Right lobe of liver (tissue), 6 donors: ENCODE measurements at places on chromosomes 12 and 14.

DNA sequence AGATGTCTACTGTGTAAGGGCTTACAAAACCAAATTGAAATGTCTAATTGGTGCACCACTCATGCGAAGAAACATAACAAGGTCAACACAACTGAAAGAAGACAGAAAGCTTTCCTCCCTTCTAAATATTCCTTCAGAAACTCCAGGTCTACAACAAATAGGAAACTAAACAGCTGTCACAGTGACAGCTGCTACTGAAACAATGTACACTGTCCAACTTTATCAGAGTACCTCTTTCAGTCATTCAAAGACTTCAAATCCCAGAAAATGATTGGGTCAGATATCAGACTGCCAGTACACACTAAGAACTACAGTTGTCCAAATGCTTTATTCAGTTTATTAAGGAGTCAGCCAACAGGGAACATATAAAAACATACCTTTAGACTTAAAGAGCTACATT lies 35.2 kb downstream of the CEP128 start:
- no peak for DNase-seq

GRCh38 chr12:6262623-6263022 lies 47.9 kb upstream of the PLEKHG6 start:
- DNase-seq = no peak

DNA sequence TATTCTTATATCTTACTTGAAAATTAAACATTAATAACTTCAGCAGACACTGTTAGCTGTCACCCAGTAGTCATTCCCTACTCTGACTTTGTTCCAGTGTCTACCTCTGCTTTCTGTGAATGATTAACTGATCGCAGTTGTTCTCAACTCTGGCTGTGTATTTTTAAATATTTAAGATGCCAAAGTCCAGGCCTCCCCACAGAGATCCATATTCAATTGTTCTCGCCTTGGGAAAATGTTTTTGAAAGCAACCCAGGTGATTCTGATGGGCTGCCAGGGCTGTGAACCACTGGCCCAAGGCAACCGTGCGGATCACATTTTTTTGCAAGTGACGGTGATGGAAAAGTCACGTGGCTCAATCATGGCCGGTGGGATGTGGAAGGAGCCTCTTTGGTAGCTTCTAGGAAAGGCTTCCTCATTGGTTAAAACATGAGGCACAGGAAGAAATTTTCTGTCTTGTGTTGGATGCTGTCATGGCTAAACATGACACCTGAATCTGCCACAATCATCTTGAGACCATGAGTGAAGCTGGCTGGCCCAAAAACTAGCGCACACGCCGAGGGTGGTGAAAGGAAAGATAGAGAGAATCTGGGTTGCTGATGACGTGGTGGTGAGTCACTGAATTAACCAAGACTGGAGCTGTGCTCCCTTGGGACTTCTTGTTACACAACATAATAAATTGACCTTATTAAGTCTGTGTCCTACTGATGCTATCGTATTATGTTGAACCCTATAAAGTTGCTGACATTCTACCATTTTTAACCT lies 37.2 kb downstream of the RDH12 start:
- DNase-seq = peak; percentile 62

- peak; percentile 60 for DNase-seq
These were observed 2.2 kb downstream of the SCARB1 start for GRCh38 chr12:124861492-124861891.

DNA sequence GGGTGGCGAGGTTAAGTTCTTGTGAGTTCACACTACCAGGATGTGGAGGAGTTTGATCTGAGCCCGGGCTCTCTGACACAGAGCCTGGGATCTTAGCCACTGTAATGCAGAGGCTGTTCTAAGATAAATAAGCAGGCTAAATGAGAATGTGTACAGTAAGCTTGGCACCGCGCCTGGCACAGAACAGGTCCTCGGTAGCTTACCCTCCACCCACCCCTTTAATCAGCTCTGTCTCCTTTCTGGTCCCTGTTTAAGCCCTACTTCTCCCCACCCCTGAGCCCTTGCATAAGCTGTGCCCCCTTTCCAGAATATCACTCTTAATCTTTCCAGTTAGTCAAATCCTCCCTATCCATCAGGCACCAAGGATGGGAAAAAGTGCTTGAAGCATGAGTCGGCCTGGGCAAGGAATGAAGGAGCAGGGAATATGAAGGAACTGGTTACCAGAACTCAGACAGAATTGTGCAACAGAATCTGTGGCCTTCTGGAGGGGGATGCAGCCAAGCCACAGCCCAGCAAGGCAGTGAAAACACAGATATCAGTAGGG lies 32.8 kb upstream of the CMKLR1 start:
- no peak for DNase-seq

- no peak for DNase-seq
These were observed 43.6 kb downstream of the RAD51B start for GRCh38 chr14:67863223-67863622.

- peak; percentile 36 for DNase-seq
These were observed 4.4 kb upstream of the NPAS3 start for GRCh38 chr14:32934073-32934880.

DNA sequence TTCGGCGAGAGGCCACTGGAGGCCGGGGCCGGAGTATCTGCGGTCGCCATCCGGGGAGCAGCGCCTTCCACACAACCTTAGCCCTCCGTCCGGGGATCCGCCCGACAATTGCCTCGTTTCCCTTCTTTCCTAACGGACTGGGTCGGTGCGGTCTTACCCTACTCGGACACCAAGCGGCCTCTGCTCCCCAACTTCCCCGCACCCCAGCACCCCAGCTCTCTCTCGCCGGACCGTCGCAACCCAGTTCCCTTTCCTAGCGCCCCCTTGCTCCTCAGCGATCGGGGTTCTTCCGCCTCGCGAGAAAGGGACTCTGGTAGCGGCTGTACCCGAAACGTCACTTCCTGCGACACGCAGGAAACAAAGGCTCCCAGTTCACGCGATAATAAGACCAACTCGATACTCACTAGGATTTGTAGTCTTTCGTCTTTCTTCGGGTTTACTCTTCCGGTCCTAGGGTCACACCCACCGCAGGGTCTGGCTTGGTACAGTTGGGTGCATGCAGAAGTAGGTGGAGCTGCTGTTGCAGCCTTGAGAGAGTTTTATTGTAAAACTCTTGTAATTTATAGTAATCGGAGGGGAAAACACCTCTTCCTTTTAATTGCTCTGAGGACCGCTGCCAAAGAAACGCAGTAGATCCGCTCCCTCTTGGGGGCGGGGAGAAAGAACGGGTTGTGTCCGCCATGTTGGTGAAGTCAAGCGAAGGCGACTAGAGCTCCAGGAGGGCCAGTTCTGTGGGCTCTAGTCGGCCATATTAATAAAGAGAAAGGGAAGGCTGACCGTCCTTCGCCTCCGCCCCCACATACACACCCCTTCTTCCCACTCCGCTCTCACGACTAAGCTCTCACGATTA lies at the start of the genes THAP2 and ZFC3H1:
THAP2 (plus strand) TSS at position 741 of the 850 bp plus-strand sequence. CDS start 209 bp downstream, outside the sequence.
ZFC3H1 (minus strand) TSS at position 288 of the 850 bp plus-strand sequence; CDS start at position 50, 238 bp downstream.
- DNase-seq = peak; percentile 96

- no peak for DNase-seq
These were observed 1.3 kb downstream of the DYRK4 start for GRCh38 chr12:4563336-4563735.

GRCh38 chr12:108210001-108210400 lies 80.9 kb downstream of the WSCD2 start:
- DNase-seq = no peak

- no peak for DNase-seq
These were observed 29.2 kb upstream of the BTBD6 start for GRCh38 chr14:105219043-105219612.

DNA sequence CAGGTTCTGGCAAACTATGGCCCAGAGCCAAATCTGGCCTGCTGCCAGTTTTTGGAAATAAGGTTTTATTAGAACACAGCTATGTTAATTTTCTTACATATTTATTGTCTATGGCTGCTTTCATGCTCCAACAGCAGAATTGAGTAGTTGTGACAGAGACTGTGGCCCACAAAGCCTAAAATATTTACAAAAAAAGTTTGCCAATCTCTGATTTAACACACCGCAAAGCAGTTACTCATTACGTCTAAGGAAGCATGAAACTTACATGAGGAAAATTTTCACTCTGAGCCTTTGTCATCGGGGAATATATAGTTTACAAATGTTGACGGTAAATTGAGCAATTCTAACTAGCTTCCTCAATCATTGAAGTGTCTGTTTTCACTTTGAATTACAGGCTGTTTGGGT lies 96.5 kb downstream of the UNC79 start:
- DNase-seq = no peak

DNA sequence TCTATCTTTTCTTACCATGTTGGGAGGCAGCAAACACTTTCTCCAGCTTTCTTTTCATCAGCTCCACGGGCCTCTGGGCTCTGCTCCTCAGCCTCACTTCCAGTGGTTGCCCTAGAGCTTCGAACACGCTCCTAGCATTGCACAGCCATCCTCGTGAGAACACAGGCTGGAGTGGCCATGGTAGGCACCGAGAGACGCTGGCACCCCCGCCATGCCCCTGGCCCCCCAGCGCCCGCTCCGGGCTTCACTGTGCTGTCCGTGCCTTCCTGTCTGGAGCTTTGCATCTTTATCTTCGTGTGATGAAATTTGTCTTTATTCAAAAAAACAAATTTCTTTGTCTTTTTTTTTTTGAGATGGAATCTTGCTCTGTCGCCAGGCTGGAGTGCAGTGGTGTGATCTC lies 352.2 kb downstream of the TMEM121 start:
- no peak for DNase-seq
